ENCODE measurements at places on chromosomes 5 and 9. TPM values are rescaled to one million over a fixed set of nuclear protein-coding genes. Genes with fewer than 3 reads are reported as not detected.

DNA sequence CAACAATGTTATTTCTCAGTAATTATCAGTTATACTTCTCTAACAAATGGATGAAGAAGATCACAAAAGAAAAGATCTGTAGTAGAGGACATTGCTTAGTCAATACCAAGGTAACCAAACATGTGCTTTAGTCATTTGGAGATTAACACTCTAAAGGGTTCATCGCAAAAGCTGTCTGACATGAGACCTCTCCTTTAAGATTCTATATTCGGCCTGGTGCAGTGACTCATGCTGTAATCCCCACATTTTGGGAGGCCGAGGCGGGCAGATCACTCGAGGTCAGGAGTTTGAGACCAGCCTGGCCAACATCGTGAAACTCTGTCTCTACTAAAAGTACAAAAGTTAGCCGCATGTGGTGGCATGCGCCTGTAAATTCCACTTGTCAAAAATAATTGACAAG is 18.3 kb upstream of the CKMT2 start:
- DNase-seq = no peak

GRCh38 chr9:76818271-76818670 is 54.0 kb downstream of the PCA3 start:
- peak; percentile 90 for DNase-seq

GRCh38 chr5:168052686-168053085 is 238.8 kb upstream of the WWC1 start:
- no peak for DNase-seq

DNA sequence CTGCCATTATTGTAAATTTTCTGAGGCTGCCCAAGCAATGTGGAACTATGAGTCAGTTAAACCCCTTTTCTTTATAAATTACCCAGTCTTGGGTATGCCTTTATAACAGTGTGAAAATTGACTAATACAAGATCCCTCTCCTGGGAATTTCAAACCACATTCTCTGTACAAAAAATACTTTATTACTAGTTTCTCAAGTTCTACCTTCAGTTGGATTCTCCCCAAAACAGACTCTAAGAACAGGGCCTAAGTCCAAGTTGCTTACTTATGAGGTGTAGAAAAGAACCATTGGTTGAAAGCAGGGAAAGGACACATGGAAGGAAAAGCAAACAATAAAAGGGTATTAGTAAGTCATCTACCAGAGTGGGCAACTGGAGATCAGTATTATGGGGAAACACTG is 343.2 kb downstream of the TMEM232 start:
- no peak for DNase-seq

DNA sequence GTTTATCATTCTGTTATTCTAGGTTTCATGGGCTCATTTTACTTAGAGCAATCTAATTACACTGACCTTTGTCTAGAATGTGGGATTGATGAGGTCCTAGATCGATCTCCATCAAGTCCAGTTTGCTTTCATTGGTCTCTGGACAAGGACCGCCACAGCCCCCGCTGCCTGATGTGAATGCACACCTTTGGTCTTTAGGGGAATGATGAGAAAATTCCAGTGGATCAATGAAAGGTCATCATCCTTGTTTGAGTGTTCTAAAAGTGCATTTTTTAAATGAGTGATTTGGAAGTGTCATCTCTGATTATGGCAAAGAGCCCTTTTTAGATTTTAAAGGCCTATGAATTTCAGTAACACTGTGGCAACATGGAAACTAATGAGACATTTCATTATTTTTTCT is 2.2 kb upstream of the ANKH start:
- no peak for DNase-seq

- DNase-seq = no peak
Observed at GRCh38 chr5:119864286-119864685, 234.9 kb downstream of the FAM170A start.

DNA sequence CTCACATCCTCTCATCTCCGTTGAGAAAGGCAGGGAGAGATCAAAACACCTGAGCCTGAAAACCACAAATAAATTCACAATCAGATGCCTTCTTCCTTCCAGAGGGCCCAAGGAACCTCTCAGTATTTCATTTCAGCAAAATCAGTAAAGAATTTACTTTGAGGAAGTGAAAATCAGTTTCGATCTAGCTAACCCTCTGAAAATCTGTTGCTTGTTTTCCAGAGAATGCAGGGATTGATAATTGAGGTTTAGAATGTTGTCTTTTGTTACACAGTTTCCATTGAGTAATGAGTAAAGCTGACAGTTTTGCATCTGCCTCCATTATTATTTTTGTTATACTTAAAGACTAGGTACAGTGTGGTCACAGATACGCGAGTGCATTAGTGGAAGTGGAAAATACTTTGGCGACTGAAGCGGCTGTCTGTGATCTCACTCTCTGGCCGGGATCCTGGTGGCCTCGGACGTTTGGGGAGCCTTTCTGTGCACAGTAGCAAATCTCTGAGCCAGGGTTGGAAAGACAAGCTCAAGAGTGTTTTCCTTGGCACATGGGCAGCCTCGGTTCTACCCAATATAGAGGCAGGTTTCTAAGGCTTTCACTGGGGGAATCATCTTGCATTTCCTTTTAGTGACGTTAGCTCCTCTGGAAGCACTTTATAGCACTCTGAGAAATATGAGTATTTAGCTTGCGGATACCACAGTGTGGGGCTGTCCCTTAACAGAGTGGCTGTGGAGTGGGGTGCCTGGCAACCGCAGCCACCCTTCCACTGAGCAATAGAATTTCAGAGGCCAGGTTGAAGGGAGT is 32.2 kb upstream of the ANGPTL2 start:
- no peak for DNase-seq

- DNase-seq = no peak
Observed at GRCh38 chr9:103798620-103799019, 295.5 kb upstream of the SMC2 start.

DNA sequence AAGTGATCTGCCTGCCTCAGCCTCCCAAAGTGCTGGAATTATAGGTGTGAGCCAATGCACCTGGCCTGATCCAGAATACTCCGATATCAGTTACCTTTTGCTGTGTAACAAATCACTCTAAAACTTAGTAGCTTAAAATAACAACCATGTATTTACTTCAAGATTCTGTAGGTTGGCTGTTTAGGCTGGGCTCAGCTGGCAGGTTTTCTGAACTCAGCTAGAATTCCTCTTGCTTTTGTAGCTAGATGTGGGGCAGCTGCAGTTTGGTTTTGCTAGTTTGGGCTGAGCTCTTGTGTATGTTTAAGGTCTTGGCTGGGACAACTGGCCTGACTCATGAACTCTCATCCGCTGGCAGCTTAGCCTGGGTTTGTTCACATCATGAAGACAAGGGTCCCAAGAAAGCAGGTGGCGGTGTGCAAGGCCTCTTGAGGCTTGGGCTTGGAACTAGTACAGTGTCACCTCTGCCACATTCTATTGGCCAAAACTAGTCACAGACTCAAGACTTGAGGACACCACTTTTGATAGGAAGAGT is 138.3 kb upstream of the SHB start:
- DNase-seq = no peak

DNA sequence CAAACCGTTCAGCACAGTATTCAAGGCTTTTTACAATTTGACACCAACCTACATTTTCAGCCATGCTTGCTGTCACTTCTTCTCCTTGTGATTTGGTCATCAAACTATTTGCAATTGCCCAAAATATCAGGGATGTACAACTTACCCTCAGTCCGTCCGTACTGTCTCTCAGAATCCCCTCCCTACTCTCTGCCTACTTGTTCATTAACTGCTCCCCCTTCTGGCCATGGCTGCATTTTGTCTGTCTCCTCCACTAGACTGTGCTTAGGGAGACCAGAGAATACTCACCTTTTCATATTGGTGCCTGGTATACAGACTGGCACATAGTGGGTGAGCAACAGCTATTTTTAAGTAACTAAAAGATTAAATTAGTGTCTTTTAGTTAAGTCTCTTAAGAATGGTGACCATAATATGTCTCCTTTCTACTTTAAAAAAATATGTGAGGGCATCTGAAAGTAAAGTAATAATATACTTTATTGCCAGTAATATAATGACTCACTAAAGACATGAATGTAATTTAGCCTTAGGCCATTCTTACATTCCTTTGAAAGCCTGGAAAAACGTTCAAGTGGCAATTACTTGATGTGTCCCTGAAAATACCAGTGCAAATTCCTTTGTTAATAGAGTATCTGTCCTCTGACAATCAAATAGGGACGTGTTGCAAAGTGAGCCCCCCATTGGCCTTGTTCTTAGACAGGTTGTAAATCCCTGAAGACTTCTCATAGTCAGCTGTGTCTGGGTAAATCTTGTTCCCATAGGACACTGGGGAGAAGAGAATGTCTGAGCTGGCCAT is 27.8 kb downstream of the PRLR start:
- DNase-seq = peak; percentile 83

DNA sequence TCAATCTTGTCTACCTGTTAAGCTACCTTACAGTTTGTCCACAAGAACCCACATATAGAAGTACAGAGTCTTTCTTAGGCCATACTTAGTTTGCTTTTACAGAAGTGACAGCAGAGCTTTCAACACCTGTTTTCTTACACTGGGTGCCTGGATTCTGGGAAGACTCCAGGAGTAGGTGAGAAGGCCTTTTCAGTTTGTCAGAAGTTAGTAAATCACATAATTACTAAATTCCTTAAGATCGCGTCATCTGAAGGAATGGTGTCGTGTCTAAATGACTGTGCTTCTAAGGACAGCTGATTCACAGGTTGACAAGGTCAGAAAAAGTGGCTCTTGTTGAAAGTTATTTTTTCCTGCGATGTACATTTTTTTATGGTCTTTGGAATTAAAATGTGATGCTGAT is 97.0 kb upstream of the FAM120A start:
- no peak for DNase-seq

ZBTB5 gene
- total RNA-seq = 6.5 TPM

LRRC19 gene
- total RNA-seq = not detected

AGXT2 gene
- total RNA-seq = not detected

MCIDAS gene
- total RNA-seq = 4.2 TPM

PRR7 gene
- 38.8 TPM for total RNA-seq

SLC24A2 gene
- not detected for total RNA-seq

CDC37L1 gene
- total RNA-seq = 11.0 TPM

BARHL1 gene
- total RNA-seq = not detected

TNFSF15 gene
- total RNA-seq = not detected

HIGD2A gene
- 216 TPM for total RNA-seq

EFNA5 gene
- total RNA-seq = 1.6 TPM

PCDHGB7 gene
- total RNA-seq = 7.4 TPM
